ENCODE measurements at places on chromosomes 6 and 20.

DNA sequence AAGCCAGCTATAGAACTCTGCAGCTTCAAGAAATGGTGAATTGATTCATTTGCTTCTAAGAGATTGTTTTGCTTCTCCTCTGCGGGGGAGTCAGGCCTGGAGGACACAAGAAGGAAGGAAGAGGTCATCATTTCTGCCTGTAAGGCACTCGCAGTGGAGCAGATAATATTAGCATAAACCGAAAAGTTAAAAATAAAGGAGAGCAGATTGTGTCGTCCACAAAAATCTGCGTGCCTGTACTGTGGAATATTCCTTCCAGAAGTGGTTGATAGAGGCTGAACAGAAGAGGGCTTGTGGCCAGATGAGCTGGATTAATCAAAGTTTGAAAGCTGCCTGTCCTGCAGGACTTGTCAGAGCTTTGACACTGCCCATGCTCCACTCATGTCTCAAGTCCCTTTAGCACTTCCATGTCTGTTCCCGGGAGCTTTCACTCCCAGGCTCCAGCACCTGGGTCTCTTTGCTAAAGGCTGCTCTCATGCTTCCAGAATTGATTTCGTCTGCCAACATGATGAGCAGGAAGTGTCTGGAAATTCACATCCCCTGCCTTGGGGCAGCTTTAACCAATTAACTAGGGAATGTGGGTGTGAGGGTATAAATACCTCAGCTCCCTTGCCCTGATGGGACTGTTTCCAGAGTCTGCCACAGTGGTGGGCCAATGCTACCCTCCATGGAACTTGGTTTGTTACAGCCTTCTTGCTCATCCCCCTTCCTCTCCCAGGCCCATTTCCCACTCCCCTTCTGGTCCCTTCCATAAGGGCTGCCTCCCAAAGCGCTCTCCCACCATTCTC, 65.1 kb upstream of the STX16 start:
- no peak for DNase-seq

DNA sequence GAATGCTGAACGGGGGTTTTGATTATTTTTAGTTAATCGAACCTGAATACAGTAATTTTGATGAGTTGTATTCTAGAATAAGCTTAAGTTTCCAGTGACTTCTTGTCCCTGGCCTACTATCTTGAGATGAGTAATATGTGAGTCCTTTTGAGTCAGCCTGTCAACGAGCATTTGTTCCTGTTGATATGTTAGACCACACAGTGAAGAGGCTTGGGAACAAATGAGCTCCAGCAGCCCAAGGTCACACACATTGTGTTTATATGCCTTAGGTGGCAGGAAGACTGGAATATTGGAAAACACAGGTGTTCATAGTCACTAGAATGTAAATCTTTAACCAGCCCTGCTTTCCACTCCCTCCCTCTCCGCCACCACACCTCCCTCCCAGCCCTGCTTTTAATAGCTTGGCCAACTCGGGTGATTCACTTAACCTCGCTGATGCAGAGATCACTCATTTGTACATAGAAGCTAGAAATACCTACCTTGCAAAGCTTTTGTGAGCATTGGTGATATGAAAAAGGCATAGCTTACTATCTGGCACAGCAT, 9.1 kb downstream of the SMPDL3A start:
- DNase-seq, result no peak

DNA sequence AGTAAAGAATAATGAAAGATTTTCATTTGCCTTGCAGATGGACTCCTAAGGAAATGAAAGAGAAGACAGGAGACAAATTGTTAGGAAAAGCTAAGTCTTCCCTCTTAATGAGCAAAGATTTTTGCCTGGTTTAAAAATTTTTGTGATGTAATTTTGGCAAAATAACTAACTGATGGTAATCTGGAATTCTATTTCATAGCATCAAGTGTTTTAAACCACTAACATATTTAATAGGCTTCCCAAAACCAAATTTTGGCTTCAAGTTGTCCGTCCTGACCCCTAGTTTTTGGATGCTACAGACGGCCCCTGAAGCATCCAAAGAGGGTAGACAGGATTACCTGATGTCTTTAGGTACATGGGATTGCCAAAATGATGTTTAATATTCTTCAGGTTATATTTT, 124.3 kb downstream of the TPBG start:
- DNase-seq, result no peak

GRCh38 chr20:57384953-57385761, 6.0 kb upstream of the RBM38 start:
- no peak for DNase-seq

- DNase-seq, result no peak
Measured at GRCh38 chr6:132204591-132204990, 196.7 kb downstream of the MOXD1 start.

DNA sequence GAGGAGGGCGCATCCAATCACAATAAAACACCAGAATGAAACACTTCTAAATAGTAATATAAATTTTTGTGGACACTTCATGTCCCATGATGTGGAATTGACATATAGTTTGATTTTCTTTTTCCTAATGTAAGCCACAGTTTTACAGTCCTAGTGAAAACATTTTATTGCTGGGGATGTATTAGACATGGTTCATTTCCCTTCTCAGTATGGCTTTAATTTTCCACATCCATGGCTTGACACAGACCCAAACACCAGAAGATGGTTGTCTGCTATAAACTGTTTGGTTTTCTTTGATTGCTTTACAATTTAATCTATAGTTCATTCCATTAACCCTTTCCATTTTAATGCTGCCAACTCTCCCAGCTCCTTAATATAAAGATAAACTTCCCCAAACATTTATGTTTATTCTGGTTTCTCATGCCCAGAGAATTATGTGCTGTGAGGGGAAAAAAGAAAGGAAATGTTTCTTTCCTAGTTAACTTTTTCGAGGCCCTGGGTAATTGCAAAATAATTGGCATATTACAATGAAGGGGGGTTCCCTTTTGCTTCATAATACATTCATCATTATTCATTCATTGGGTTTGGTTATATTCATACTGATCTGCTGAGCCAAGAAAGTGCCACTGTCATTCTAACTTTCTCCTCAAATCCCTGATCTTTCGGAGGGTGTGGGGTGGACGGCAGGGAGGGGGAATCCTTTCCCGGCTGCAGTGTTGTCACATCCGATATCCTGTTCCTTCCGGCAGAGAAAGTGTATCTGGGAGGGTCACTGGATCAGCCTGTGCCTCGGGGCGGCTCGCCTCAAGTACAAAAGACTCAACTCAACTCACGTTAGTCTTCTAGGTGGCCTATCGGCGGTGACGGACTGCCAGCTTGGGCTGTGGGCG, 127.6 kb upstream of the TFAP2D start:
- DNase-seq, result no peak

DNA sequence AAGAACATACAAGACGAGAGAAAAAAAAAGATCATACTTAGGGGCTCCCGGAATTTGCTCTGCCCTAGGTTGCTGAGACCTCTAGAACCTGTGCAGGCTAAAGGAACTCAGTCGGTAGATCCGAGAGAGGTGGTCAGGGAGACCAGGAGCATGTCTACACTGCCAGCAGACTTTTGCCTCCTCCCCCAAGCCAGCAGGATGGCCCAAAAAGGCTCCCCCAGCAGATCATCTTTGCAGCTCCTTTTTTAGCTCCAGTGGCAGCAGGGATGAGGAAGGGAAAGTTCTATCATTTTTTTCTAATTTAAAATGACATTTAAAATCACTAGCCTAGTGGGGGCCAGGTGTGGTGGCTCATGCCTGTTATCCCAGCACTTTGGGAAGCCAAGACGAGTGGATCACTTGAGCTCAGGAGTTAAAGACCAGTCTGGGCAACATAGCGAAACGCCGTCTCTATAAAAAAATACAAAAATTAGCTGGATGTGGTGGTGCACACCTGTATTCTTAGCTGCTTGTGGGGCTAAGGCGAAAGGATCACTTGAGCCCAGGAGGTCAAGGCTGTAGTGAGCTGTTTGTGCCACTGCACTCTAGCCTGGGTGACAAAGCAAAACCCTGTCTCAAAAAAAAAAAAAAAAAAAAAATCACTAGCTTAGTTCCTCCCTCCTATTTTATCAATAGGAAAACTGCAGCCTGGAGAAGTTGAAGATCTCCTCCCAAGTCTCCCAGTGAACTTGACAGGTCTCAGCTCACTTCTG, 69.3 kb upstream of the MYL9 start:
- DNase-seq, result no peak

GRCh38 chr20:32244150-32244823, 33.2 kb upstream of the KIF3B start:
- DNase-seq, result no peak

GRCh38 chr6:14436592-14437132, 319.1 kb downstream of the CD83 start:
- DNase-seq, result no peak

GRCh38 chr6:34132486-34133185, 13.3 kb downstream of the GRM4 start:
- no peak for DNase-seq

GRCh38 chr6:33827546-33828451, 24.0 kb upstream of the MLN start:
- DNase-seq, result no peak

DNA sequence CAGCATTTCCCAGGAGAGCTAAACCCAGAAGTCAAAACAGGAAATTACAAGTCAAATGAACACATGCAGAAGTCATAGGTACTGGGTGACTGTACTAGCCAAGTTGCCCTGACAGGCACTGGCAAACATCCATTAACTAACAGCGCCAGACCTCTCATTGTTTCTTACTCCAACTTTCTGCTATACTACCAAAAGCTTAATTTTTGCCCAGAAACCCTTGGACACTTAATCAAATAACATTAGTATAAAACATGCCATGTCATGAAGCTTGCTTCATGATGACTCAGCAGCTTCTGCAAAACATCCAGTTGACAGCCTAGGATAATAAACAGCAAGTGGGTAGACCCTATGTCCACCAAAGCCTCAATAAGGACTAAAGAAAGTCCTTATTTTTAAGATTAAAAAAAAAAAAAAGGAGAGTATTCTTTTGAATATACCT, 3.5 kb downstream of the NUP153 start:
- no peak for DNase-seq
